ENCODE measurements at places on chromosomes 2 and 18.

DNA sequence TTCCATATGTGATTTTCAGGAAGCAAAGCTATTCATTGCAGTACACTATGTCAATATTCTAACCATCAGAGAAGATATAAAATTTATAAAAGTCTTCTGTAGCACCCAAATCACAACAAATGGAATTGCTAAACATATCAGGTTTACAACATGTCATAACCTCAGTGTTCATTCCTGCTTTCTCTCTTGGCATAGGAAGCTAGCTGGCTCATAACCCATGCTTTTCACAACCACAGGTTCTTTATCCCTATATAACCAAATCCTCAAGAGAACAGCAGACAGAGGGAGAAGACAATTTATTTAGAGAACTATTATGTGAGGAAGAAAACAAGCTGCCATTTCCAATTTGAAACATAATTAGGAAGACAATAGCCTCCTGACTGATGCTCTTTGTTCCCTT lies 997.0 kb upstream of the ACVR2A start:
- no peak for DNase-seq

DNA sequence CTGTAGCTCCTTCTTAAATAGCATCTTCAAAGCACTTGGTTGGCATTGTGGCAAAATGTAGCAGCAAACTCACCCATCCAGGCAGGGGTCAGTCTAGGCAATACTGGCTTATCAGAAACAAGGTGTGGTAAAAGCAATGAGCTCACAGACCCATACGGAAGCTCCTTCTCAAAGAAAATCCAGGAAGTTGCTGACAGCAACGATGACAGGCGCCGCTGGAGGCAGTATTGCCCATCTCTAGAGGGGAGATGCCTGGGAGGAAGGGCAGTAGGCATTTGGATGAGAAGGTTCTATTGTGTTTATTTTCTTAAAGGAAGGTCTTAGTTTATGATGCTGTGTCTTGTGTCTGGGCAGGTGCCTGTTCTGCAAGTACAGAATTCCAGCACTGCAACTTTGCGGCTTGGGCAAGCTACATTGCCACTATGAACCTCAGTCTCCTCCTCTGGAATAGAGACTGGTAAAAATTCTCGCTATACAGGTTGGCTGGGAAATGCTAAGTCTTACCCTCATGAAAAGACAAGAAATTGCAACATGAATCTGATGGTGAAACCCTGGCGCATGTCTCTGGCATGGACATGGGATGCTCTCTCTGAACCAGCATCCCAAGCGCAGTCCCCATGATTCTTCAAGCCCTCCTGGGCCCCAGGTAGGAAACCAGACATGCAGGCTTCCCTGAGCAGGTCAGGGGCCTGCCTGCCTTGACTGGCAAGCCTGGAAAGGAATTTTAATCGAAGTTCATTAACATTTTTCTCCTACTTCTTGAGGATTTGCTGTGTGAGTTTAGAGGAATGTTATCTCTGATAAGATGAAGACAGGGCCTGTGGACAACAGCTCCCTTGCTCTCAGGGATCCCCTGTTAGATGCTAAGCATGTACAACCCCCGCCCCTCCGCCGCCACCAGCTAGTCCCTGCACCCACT lies 156.0 kb downstream of the TFCP2L1 start:
- peak; percentile 39 for DNase-seq

DNA sequence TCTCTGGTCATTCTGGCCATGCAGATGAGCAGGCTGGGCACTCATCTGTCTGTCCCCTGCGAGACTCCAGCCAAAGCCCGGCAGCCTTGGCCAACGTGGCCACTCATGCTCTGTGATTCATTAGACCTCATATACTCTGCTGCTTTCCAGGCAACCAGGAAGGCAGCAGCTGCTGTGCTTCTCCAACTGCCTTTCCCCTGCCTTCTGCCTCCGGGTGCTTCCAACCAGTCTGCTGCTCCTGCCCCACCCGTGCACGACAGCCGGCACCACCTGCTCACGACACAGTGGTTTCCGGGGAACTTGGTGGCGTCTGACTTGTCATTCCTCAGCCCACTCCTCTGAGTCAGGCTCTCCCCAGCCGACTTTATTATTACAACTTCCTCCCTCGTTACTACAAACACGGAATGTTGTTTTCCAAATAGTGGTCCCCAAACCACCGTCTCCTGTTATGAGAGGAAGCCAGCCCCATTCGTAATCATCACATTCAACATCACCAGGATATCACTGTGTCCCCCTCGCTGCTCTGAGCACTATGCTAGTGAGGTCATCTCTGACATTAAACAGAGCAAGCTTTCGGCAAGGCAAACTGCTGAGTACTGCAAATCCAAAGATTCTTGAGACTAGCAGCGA lies 392.4 kb downstream of the ALK start:
- DNase-seq, result no peak

- DNase-seq, result no peak
These were observed 60.4 kb downstream of the RHOB start for GRCh38 chr2:20507166-20507692.

GRCh38 chr2:194205568-194206227 lies 1451.3 kb upstream of the SLC39A10 start:
- no peak for DNase-seq
